ENCODE measurements at places on chromosomes 12 and 14.

DNA sequence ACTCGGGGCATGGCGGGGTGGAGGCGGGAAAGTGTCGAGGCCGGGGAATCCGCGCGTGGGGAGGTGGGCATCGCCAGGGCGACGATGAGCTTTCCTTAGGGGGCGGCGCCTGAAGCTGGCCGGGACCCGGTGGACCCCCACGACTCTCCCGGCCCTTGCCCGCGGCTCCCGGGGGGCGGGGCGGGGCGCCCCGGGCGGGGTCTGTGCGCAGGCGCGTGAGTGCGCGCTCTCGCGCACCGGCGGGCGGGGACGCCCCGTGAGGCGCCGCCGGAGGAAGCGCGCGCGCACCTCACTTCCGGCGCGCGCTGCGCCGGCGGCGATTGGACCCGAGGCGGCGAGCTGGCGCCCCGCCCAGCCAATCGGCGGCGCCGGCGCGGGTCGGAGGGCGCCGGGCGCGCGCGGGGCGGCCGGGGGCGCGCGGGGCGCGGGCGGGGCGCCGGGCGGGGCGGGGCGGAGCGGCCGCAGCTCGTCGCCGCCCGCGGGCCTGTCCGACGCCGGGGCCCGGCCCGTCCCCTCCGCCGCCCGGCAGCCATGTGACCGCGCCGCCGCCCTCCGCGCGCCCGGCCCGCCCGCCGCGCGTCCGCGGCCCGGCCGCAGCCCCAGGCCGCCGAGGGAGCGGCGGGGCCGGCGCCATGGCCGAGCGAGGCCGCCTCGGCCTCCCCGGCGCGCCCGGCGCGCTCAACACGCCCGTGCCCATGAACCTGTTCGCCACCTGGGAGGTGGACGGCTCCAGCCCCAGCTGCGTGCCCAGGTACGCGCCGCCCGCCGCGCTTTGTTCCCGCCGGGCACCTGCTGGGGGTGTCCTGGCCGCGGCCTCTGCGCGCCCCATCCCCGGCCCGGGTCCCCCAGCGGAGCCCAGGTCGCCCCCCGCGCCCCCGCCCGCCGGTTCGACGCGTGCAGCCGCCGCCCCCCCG is at the start of gene PACS2:
Gene PACS2 (plus strand): TSS at position 462 of the 914 bp plus-strand sequence. CDS start 171 bp downstream, at position 633.
- DNase-seq: no peak

- DNase-seq: no peak
These were observed 8.5 kb downstream of the VASH1 start for GRCh38 chr14:76769636-76770292.

- DNase-seq: no peak
These were observed 8.8 kb upstream of the FOXG1 start for GRCh38 chr14:28757786-28758185.

DNA sequence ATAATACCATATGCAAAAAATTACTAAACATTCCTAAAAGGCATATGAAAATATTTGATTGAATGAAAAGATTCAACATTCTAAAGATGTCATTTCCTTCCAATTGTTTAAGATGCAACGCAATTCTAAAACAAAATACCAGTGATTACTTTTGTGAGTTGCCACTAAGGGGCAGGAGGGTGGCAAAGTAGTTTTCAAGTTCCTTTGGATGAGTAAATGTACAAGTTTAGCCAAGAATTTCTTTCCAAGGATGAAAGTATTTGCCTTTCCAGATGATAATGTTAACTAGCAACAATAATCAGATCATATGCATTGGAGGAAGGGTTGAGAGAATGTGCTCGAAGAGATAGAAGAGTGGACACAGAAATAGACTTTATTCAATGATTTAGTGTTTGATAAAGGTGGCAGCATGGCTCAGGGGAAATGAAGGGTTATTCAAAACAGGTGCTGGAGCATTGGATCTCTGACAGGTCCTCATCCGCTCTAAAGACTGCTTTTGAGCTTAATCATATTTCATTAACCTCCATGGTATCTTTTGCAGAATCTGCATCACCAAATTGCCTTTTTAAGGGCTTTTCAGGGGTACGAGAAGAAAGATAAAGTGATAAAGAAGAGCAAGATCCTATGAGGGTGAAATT is 678.5 kb upstream of the TBX3 start:
- no peak for DNase-seq

- DNase-seq: no peak
These were observed 163.7 kb upstream of the HIF1A start for GRCh38 chr14:61531465-61532122.

- DNase-seq: no peak
These were observed 223.7 kb upstream of the RTL1 start for GRCh38 chr14:101127224-101127623.

Measured in bone marrow (tissue), 2 donors.